Right cardiac atrium (tissue), 5 donors: ENCODE measurements at places on chromosomes 5 and 9. TPM values are rescaled to one million over a fixed set of nuclear protein-coding genes. Genes with fewer than 3 reads are reported as not detected.

GRCh38 chr5:119264186-119264585 lies 91.6 kb upstream of the TNFAIP8 start:
- DNase-seq: no peak

GRCh38 chr5:80620211-80620610 lies 34.2 kb upstream of the MSH3 start:
- DNase-seq: no peak

GRCh38 chr9:91492237-91492636 lies 68.6 kb upstream of the NFIL3 start:
- no peak for DNase-seq

DNA sequence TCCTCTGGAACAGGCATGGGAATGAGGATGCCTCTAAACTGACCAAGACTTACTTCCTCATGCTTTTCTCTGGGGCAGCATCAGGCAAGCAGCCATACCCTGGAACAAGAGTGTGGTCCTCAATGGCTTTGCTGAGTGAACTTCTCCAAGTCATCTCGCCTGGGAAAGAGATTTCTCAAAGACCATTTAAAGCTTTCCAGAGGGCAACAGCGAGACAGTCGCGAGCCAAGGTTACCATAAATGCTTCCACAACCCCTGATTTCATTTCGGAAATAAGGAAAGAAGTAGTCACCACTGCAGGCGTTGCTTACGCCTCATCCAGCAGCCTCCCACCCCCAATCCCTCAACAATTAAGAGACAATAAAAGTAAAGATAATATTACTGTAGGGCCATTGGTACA lies 1.1 kb upstream of the SNCAIP start:
- peak; percentile 69 for DNase-seq

PFN3 gene
- total RNA-seq: not detected

TTLL11 gene
- total RNA-seq: 8.6 TPM
